Stimulated activated CD8-positive, alpha-beta memory T cell treated with anti-CD3 and anti-CD28 coated beads, Interleukin-15, amount 100 ng/mL, for 24 hours (primary cell): ENCODE measurements at places on chromosomes 3 and 15.

DNA sequence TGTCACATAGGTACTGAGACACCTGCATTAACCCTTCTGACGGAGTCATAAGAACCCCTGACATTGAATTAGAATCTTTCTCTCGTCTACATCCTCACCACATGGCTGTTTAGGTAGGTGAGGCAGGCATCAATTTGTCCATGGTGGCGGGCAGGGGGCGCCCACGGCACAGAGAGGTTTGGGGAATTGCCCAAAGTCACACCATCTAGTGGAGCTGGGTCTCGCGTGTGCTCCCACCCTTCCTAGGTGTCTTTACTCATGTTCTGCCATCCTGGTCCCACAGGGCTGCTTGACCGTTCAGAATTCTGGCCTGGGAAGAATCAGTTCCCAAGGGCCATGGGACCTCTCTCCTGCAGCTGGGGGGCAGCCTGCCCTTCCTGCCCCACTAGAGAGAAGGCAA lies 14.7 kb upstream of the DLL4 start:
- no peak for DNase-seq

DNA sequence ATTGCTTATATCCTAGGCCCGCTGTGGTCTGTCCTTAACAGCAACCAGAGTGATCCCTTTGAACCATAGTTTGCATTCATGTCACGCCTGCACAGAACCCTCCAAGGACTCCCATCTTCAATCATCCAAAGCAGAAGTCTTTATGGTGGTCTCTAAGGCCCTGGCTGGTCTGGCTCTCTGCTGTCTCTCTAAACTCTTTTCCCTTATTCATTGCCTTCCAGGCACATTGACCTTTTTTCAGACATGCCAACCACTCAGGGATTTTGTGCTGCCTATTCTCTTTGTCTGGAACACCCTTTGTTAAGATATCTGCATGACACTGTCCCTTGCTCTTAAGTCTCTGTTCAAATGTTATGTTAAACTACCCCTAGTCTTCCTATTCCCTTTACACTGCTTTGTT lies 21.9 kb upstream of the ZBTB47 start:
- no peak for DNase-seq

DNA sequence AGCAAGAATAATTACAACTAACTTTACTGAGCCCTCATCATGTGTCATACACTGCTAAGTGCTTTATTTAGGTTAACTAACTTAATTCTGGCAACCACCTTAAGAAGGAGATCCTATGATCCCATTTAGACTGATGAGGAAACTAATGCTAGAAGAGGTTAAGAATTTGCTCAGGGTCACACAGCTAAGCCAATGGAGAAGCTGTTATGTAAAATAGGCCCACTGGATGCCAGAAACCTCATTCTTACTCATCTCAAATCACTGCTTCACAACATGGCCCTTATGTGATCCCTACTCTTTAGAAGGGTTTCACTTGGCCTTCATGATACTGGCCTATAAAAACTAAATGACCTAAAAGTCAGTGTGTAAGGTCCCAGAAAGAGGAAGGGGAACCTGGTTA lies 41.2 kb downstream of the IMPG2 start:
- DNase-seq: no peak

DNA sequence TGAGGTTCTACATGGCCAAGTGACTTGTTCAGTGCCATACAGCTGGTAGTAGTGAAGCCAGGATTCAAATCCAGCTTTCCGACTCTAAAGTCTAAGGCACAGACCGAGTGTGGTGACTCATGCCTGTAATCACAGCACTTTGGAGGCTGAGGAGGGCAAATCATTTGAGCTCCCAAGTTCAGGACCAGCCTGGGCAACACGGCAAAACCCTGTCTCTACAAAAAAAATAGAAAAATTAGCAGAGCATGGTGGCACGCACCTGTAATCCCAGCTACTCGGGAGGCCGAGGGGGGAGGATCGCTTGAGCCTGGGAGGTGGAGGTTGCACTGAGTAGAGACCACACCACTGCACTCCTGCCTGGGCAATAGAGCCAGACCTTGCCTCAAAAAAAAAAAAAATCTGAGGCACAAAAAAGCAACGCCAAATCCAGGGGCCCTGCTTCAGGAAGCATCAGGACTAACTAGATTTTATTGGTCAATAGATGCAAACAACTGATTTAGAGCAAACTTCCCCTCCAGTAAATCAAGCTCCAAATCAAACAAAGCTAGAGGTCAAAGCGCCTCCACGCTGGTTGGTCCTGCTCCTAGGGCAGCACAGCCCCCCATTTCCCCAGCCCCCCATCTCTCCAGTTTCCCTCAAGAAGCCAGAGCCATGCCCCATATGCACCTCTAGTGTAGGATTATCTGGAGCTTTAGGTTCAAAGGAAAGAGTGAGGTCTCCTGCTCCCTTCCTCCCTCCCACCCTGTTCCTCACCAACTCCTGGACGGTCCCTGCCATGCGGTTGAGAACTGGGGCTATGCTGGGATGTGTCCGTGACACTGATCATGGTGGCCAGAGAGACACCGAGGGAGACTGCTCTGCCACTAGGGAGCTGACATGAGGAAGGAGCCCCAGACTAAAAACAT lies 2.9 kb upstream of the TNK2 start:
- DNase-seq: no peak

GRCh38 chr3:148254402-148254801 lies 443.3 kb upstream of the AGTR1 start:
- no peak for DNase-seq

DNA sequence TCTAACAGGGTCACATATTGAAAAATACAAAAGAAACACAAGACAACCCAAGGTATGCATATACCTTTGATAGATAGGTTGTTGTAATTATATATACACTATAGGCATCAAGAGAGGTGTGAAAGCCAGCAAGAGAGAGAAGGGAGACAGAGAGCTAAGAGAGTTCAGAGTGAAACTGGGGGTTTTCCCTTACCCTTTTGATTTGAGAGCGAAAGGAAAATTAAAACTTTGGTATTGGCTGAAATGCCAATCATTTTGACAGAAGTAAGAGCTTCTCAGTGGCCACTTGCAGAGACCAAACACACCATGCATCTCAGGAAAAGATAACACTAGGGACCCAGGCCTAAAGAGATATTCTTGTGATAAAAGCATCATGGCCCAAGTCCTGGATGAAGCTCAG lies 183.6 kb downstream of the SHOX2 start:
- no peak for DNase-seq

DNA sequence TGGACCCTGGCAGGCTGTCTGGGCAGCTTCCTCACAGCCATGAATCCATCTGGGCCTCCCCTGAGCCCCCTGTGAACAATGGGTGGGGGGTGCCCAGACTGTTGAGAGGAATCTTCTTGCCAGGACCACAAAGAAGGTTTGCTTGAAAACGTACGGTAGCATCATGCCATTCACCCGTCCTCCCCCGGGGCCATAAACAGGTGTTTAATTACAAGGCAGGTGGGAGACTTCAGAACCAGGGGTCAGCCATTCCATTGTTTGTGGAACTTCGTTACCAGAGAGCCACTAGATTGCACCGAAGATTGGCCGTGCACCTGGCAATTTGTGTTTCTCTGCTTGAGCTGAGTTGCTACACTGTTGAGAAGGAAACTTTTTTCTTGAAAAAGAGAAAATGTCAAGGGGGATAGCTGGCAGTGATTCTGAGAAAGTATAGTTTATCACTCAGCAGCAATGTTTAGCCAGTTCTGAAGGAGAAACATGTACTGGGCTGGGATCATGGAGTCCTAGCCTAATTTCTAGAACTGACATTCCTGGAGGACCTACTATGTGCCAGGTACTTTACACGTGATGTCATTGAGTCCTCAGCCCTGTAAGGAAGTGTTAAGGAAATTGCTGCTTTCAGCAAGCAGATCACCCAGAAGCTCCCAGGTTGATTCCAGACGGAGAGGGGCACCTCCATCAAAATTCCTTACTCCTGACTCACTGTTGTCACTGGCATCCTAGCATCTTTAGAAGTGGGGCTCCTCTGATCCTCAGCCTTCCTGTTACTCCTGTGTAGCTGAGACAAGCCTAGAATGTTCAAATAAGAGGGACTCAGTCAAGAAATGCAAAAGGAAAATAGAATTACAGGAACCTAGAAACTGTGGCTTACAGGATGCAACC lies 103.8 kb upstream of the UBE2E1 start:
- no peak for DNase-seq

- DNase-seq: no peak
Measured at GRCh38 chr3:72413228-72413627, 435.0 kb downstream of the SHQ1 start.
